ENCODE measurements at places on chromosomes 3 and 15.

DNA sequence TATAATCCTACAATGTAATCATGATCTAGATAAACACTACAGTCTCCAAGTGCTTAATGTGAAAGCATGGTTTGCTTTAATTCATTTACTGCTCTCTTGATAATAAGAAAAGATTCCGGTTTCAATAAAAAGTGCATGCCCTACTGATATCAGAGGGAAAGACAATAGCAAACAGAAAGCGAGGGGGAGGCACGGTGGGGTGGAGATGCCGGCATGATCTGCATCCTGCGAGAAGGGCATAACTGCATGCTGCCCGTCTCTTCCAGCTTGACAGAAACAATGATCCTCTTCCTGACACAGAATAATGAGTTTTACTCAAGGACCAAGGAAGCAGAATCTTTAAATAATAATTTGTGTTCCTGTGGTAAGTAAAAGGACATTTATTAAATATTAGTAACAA lies 51.7 kb downstream of the GOLIM4 start:
- no peak for DNase-seq

- DNase-seq: no peak
These were observed 157.7 kb upstream of the CADPS start for GRCh38 chr3:63032881-63033280.

DNA sequence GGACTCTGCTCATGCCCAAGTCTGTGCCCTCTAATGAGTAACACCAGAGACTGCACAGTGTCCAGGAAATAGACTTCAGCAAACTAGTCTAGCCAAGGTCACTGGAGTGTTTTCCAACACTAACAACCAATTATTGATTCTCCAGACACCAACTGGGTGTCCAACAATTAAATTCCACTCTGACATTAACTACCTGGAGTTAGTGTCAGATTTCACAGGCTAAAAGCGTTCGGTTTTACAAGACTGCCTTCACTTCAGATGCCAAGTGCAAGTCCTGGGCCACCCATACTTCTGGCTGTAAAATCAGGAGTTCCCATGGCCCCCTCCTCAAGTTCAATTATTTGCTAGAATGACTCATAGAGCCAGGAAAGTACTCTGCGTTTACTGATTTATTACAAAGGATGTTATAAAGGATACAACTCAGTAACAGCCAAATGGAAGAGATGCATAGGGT lies 20.8 kb upstream of the CFAP161 start:
- no peak for DNase-seq

DNA sequence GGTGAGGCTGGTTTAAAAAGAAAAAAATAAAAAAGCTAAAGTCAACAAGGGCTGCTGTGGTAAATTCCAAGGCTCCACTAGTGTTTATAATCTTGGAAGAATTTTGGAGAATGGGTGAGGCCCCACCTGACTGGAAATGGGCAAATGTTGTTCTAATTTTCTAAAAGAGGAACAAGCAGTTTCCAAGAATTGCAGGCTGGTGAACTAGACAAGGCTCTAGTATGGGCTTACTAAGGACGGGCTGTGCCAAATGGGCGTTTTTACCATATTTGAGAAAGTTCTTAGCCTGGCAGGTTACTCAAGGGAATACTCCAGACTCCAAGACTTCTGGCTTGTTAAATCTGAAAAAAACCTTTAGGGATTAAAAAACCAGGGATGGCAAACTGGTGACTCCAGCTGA lies 67.0 kb upstream of the ABHD2 start:
- DNase-seq: no peak

DNA sequence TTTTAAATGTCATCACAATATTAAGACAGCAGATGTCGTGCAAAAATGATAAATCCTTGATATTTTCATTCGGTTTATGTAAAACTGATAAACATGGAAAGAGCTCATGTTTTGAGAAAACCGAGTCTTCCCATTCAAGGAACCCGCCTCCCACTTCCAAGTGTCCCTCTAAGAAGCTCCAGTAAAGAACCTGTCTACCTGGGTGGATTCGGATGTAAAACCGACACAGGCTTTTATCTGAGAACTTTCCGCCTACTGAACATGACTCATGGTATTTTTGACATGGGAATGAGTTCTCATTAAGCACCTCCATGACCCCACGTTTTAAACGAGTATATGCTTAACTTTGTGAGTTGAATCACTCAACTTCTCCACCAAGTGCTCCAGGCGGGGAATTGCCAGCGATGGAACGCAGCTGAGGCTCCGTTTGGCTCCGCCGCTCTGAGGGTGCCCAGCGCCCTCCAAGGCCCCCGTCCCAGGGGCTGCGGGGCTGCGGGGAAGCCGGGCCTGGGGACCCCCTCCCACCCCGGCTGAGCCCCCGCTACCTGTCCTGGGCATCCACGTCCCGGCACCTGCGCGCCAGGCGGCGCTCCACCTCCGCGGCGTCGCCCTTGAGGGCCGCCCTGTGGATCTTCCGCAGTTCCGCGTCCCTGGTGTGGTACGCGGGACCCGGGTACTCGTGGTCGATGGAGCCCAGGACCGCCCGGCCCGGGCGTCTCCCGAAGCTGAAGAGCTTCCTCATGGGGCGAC lies 119.9 kb downstream of the LMLN start:
- peak; percentile 24 for DNase-seq

GRCh38 chr3:11364181-11364580 lies 92.0 kb downstream of the ATG7 start:
- DNase-seq: no peak

GRCh38 chr3:178369811-178370210 lies 166.4 kb upstream of the KCNMB2 start:
- DNase-seq: no peak

DNA sequence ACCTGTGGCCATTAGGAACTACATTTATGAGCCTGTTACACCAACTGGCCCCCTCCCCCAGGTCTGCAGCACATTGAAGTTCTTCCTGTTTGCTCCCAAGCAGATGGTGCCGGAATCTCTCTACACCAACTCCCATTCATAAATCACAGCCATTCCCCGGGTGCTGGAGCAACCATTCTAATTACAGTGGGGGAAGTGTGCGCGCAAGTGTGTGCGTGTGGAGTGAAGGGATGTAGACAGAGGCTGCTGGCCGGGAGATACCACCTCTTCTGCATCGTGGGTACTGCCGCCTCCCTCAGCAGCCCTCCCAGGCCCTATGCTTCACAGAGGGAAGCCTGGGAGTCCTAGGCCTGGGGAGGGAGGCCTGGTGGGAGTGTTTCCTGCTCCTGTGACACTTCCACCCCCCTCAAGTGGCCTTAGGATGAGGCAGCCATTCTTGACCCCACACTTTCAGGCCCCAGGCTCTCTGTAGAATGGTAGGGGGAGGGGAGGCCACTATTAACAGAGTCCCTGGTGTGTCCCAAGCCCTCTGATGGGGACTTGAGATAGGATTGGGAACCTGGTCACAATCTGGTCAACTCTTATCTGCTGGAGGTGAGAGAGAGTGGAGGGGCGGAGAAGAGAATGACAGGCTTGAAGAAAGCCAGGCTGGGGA lies 69.1 kb downstream of the MAGEF1 start:
- DNase-seq: no peak

- no peak for DNase-seq
These were observed 27.1 kb downstream of the FILIP1L start for GRCh38 chr3:100087198-100087597.

DNA sequence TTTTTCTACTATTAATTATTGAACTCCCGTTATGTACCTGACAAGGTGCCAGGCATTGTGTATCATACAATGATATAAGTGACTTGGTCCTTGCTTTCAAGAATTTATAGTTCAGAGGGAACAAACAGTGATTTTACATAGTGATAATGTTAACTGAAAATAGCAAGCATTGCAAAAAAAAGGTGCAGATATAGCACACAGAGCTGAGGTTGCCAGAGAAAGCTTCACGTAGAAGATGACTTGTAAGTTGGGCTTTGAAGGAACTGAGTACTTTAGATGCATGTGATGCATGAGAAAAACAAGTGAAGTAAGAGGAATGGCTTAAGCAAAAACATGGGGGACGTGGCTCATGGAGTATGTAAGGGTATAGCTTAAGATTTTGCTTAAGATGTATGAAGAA lies 584.5 kb downstream of the NAALADL2 start:
- no peak for DNase-seq

GRCh38 chr15:73989001-73989798 lies 2.9 kb downstream of the STOML1 start:
- no peak for DNase-seq

GRCh38 chr3:123084192-123084591 lies 17.4 kb downstream of the PDIA5 start:
- no peak for DNase-seq

GRCh38 chr3:56137415-56137814 lies 330.9 kb downstream of the ERC2 start:
- no peak for DNase-seq

DNA sequence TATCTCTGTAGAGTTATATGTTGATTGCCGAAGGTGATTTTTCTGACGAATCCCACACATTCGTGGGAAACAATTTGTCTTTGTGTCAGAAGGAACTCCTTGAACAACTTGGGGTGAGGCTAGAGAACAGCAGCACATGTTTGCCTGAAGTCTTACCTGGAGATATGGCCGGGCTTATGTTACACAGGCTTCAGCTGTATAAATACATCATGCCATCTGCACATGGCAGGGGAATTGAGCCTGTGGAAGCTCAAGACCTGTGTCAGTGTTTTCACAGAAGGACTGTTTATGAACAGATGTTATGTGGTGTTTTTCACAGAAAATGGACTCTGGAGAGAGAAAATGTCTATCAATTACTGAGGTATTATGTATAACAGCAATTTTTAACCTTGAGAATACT lies 203.6 kb upstream of the MDFIC2 start:
- peak; percentile 77 for DNase-seq

DNA sequence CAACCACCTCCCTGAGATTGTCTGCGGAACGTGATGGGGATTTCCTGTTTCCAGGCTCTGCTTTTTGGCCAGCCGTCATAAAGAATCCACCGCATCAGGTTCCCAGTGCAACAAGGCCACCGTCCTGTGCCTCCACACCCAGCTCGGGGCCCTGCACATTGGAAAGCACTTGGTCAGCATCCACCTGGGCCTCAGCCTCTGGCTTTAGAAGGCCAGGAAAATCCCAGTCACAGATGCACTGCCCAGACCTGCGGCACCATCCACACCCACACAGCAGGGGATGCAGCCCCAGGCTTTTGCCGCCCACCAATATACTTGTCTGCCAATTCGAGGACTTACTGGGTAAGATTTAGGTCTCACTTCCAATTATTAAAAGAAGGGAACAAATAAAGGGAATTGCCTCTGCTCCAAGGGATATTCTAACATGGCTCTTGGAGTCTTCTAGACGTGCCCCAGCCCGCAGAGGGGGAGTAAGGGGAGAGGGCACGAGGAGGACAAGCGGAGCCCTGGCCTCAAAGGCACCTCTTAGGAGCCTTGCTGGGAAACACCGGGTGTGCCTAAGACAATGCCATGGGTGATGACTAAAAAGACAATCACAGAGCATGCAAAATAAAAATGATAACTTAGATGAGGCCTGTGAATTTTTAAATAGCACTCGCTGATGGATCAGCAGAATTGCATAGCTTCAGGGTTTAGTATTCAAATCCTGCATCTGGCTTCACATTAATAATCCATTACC lies 169.2 kb downstream of the FOXP1 start:
- DNase-seq: no peak

DNA sequence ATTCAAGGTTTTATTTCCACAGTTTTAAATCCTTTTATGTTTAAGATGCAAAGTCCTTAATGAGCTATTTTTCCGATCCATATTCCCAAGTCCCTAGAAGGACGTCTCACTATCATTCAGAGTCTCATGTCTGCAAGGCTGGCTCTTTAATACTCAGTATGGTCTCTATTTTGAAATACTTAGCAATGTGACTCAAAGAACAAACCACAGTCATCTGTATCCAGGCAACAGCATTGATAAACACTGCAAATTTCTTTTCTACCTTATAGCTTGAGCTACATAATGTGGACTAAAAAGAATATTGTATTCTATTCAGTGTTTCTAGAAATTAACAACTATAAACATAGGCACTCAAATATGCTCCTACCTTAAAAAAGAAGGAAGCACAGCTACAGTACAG lies 588.3 kb upstream of the NAALADL2 start:
- DNase-seq: no peak

- DNase-seq: no peak
These were observed 340.4 kb upstream of the KCNMB2 start for GRCh38 chr3:178195824-178196223.

DNA sequence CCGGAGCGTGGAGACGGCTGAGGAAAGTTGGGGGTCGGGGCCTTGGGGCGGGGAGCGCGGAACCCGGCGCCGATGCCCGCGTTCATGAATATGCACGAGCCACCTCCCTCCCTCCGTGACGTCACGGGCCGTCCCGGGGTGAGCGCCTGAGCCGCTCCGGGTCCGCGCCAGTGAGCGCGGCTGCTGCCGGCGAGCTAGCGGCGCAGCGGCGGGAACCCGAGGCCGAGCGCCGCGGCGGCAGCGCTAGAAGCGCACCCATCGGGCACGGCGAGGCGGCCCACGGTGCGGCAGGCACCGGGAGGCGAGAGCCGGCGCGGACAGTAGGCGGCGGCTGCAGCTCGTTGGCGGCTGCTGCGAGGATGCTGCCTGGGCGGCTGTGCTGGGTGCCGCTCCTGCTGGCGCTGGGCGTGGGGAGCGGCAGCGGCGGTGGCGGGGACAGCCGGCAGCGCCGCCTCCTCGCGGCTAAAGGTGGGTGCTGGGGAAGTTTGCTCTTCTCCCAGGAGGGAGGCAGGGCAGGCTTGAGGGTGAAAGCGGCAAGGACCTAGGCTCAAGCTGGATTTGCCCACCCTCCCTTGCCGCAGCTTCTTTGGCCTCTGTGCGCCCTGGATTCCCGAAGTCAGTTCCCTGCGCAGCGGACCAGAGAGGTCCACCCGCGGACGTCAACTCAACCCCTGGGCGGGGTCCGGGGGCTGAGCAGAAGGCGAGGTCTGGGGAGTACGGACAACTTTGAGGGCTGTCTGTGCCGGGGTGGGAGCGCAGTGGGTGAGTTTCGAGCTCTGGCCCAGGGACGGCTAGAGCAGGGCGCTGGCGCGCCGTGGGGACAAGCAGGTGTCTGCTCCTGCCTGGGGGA lies at the start of gene CLSTN2:
TSS of gene CLSTN2 (plus strand) at position 170 of the 850 bp plus-strand sequence.
- peak; percentile 88 for DNase-seq

GRCh38 chr3:42398080-42398479 lies 12.3 kb downstream of the LYZL4 start:
- no peak for DNase-seq

DNA sequence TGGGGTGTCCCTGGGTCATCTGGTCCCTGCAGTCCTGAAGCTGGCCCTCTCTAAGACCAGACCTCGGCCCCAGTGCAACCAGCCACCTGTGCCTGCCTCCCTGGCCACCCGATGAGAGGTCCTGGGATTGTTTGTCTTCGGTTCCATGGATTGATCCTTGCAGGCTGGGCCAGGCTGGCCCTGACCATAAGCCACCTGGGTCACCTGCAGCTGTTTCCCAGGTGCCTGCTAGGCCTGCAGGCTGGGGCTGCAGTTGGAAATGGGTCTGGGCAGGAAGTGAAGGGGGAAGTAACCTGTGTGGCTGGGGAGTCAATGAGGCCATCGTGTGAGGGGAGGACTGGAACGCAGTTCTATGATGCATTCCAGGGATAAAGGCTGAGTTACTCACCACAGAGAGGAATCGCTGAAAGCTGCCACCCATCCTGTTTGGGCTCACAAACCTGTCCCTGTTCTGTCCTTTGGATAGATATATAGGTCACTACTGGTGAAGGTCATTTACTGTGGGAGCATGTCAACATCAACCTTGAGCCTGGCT lies 30.9 kb upstream of the VPS8 start:
- DNase-seq: no peak
